ENCODE measurements at places on chromosomes 16 and 17.
A peak's percentile ranks its signal among the peaks of the same experiment; 100 is the strongest.

- DNase-seq: peak; percentile 67
These were observed 16.6 kb downstream of the G6PC1 start for GRCh38 chr17:42917236-42917603.

DNA sequence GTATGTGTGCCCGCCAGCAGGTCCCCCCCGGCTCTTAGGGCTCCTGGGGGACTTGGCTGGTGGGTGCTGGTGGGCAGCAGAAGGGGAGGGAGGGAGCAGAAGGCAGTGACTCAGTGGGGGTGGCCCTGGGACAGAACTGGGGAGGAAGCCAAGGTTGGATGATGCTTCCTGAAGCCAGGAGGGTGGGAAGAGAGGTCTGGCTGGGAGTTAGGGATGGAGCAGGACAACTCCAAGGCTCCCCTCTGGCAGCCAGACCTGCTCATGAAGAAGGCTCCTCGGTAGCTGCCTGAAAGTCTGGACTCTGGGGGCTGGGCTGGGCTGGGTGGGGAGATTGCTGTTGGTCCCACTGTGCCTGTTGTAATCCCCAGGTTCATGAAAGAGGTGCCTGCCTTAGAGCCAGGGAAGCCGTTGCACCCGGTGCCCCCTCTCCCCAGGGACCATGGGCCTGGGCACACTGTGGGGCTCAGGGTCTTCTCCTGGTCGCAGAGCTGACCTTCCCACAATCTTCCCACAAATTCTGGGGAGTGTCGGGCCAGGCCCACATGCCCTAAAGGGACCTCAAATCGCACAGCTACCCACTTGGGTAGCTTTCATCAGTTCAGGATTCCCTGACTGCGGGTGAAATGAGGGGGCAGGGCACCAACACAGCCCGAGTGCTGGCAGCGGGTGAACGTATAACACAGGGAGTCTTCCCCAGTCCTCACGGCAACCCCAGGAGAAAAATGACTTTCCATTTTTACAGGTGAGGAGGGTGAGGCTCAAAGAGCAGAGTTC is 1.1 kb upstream of the PLEKHG4 start:
- DNase-seq: peak; percentile 67

DNA sequence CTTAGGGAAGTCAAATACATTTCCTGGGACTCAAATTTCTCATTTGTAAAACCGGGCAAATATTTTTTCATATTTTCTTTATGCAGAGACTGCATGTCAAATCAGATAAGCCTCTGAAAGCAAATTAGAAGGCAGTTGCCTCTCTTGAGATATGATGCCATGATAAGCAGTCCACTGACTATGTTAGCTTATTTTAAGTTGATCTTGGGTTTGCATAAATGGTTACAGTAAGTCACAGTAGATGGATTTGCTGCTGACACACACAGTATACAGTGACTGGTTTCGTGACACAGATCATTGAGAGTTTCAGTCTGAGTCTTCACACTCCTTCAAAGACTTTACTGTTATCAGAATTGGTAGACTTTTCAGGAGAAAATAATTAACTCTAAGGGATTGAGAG is 927.6 kb upstream of the CDH8 start:
- DNase-seq: no peak

- peak; percentile 55 for DNase-seq
These were observed 21.6 kb downstream of the POLR3E start for GRCh38 chr16:22318690-22319358.

DNA sequence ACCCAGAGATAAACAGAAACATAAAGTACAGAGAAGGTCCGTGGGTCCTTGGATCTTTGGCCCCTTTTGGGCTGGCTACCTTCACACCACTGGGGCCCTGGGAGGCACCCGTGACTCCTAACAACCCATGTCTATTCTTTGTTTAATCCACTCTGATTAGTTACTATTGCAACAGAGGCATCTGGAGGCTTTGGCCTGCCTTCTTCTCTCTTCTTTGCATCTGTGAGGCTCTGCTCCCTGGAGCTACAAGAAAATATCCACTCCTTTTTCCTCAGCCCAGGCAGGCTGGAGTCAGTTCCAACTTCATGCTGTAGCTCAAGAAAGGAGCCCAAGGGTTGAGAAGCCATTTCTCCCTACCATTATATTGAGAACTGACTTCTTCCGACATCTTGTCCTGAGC is 9.5 kb upstream of the CMIP start:
- no peak for DNase-seq

DNA sequence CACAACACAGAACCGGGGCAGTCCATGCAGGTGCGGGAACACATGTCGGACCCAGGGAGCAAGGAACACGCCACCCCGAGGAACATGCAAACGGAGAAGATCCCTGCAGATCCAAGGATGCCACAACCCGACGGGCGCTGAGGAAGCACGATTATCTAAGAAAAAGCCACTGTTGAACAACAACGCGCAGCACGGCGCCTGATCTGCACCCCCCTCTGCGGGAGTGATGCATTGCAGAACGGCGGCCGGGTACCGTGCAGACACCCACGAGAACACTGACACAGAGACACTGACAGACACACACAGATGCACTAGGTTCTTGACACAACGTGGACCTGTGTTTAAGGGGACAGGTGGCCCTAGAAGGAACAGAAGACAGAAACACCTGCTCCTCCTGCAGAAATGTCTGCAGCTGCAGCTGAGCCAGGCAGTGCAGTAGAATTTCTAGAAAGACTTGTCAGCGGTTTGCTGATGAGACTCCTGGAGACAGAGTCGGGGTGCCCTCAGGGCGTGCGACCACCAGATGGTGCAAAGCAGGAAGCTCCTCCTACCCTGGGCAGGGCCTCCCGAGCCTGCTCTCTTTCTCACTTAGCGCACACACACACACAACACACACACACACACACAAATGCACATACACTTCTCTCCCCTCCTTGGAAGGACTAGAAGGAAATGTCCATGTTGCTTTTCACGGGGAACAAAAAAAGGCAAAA is 7.5 kb downstream of the NPTX1 start:
- no peak for DNase-seq

- DNase-seq: peak; percentile 49
These were observed at the start of gene VAT1L for GRCh38 chr16:77788181-77789084. TSS of gene VAT1L (plus strand) at chr16:77788564. CDS start at chr16:77788683, 119 bp downstream.

- DNase-seq: peak; percentile 52
These were observed 579.7 kb downstream of the CDH13 start for GRCh38 chr16:83206426-83206825.

DNA sequence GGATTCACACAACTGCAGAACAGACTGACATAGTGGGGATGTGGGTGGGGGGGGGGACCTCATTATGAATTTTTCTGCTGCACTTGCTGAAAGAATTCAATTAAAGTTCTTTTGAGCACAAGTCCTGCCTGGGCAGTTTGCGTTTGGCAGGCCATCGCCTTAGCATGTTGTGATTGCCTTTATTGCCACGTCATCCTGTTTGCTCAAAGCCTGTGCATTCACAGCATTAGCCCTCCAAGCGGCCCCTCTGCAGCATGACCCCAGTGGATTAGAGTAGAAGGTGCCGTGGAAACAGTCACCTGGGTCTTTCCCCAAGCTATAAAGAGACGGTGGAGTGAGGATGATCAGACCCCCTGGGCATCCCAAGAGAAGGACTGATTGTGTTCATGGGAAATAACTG is 17.2 kb downstream of the MSI2 start:
- peak; percentile 59 for DNase-seq

- DNase-seq: no peak
These were observed 50.0 kb upstream of the FASN start for GRCh38 chr17:82148011-82148410.

- no peak for DNase-seq
These were observed 23.0 kb upstream of the GNA13 start for GRCh38 chr17:65079489-65079900.

GRCh38 chr17:81967244-81967532 is 6.2 kb upstream of the NOTUM start:
- no peak for DNase-seq

DNA sequence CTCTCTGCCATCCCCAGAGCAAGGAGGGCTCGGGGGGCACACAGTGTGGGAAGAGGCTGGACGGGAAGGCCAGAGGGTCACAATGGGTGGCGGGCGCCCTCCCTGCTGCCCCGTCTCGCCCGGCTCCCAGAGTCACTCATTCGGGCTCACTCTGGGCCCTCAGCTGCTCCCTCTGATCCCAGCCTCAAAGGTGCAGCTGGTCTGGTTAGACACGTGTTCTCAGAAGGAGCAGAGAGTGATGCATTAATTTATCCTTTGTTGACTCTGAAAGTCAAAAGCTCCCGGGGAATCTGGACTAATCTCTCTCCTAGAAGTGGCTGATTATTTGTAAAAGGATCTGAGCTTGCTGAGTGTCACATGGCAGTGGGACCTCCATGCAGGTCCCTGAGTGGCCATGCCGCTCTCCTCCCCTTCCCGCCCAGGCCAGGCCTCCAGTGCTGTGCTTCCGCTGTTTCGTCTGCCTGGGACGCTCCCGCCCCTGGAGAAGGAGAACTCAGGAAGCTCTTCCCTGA is 87.5 kb downstream of the SEC14L1 start:
- DNase-seq: no peak

DNA sequence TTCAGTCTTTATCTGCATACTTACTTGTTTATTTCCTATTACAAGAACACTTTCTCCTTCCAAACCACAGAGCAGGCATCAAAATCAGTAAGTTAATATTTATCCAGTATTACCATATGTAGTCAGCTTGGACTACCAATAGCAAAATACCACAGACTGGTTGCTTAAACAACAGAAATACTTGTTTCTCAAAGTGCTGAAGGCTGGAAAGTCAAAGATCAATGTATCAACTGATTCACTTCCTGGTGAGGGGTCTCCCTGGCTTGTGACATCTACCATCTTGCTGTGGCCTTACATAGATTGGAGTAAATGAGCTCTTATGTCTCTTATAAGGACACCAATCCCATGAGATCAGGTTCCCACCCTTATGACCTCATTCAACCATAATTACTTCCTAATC is 2.6 kb downstream of the STXBP4 start:
- DNase-seq: no peak

GRCh38 chr16:85607321-85607765 is 5.8 kb upstream of the GSE1 start:
- no peak for DNase-seq

- DNase-seq: peak; percentile 33
These were observed 8.2 kb downstream of the RNF166 start for GRCh38 chr16:88697831-88698615.

- peak; percentile 51 for DNase-seq
These were observed 3.9 kb upstream of the SOX9 start for GRCh38 chr17:72116661-72117521.

- no peak for DNase-seq
These were observed 19.6 kb upstream of the TNS4 start for GRCh38 chr17:40520991-40521453.

GRCh38 chr17:35023538-35023937 is 40.0 kb downstream of the RFFL start:
- DNase-seq: peak; percentile 89

DNA sequence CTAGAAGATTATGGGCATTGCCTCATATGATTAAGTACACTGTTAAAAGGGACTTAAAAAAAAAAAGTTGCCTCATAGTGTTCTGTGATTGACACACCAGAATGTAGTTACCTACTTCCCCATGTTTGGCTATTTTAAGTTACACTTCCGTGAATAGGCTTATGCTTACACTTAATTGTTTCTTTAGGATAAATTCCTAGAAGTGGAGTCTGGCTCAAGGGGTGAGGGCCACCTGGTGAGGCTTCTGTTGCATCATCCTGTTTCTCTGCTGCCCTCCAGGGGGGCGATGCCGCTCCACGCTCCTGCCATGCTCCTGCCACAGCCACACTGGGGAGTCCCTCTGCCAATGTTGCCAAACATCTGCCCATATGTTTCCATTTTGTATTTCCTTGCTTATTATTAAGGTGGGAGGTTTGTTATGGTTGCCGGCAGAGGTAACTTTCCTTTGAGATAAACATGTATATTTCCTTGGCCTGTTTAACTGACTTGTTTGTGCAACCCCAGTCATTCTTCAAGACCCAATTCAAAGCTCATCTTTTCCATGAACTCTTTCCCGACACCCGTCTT is 73.1 kb downstream of the KSR1 start:
- peak; percentile 51 for DNase-seq

GRCh38 chr16:11181899-11182279 is 74.1 kb downstream of the SOCS1 start:
- no peak for DNase-seq

GRCh38 chr17:40073454-40074174 is 10.8 kb downstream of the THRA start:
- no peak for DNase-seq

GRCh38 chr16:31267332-31268032 is 7.7 kb downstream of the ITGAM start:
- peak; percentile 69 for DNase-seq

- no peak for DNase-seq
These were observed 23.4 kb downstream of the NMRAL1 start for GRCh38 chr16:4450931-4451519.

- no peak for DNase-seq
These were observed 254.4 kb downstream of the PHKB start for GRCh38 chr16:47715442-47716083.

GRCh38 chr17:19369846-19370492 is 7.4 kb upstream of the B9D1 start:
- DNase-seq: peak; percentile 61

GRCh38 chr16:70418274-70418992 is 20.5 kb downstream of the ST3GAL2 start:
- no peak for DNase-seq

DNA sequence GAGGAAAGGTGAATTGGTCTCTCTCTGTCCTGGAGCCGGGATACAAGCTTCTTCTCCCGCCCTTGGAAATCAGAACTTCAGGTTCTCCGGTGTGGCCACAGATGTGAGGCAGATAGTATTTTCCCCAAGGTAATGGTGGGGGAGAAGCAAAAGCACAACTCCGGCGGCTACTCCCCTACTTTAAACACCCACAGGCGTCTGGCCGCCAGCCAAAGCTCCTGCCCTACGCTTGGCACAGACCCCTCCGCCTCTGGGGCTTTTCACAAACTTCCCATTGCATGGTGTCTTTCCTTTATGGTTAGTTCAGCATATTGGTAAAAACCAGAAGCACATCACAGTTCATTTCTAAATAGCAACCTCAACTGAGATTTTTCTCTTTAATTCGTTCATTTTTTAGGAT is 39.4 kb upstream of the B4GALNT2 start:
- DNase-seq: no peak

- DNase-seq: no peak
These were observed 788 bp upstream of the EXOC3L1 start for GRCh38 chr16:67190448-67191399.

GRCh38 chr17:81236784-81237183 is 2.1 kb downstream of the TEPSIN start:
- no peak for DNase-seq

DNA sequence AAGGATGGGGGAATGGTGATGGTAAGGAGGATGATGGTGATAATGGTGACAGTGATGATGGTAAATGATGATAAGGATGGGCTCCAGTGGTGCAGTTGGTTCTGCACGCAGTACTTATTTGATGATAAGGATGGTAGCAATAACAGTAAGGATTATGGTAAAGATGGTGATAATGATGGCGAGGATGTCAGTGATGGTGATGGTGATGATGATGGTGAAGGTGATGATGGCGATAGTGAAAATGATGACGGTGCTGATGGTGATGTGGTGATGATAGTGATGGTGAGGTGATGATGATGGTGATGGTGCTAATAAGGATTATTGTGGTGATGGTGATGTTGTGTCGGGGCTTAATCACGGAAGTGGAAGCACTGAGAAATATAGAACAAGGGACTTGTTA is 103.7 kb downstream of the C16orf95 start:
- no peak for DNase-seq

- no peak for DNase-seq
These were observed 97.8 kb downstream of the ARHGAP44 start for GRCh38 chr17:12887088-12887487.
